ENCODE measurements at places on chromosomes 7 and 10.

DNA sequence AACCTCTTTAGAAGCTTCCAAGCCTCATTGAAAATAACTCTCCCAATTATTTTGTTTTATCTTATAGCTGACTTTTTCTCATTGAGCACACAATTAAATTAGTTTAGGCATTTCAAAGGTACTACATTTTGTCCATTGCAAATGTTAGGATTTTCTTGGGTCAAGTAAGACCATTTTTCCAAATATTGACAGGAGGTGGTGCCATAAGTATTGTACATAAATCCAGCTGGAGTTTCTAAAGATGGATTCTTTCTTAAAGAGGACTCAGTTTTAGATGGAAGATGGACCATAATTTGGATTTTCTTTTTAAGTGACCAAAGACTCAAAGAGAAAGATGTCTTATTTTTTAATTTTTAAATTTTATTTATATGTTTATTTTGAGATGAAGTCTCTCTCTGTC is 12.3 kb upstream of the OPN4 start:
- no peak for DNase-seq

DNA sequence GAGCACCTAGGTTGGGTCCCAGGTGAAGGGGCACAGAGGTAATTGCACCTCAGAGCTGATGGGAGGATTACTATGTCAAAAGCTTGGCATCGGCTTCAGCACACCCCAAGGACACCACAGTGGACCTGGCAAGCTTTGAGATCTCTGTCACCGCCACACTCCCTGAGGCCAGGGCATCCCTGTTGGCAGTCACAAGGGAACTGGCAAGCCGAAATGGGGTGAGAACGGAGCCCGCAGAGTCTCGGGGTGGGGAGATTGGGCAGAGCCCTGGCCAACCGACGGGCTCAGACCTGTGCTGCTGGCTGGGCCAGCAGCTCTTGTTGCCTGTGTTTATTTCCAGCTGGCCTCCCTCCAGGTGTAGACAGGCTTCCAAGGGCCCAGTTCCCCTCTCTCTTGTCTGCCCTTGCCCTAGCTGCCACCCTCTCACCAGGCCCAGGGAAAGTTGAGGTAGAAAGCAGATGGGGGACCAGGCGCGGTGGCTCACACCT is 2.5 kb downstream of the HSPB1 start:
- no peak for DNase-seq

DNA sequence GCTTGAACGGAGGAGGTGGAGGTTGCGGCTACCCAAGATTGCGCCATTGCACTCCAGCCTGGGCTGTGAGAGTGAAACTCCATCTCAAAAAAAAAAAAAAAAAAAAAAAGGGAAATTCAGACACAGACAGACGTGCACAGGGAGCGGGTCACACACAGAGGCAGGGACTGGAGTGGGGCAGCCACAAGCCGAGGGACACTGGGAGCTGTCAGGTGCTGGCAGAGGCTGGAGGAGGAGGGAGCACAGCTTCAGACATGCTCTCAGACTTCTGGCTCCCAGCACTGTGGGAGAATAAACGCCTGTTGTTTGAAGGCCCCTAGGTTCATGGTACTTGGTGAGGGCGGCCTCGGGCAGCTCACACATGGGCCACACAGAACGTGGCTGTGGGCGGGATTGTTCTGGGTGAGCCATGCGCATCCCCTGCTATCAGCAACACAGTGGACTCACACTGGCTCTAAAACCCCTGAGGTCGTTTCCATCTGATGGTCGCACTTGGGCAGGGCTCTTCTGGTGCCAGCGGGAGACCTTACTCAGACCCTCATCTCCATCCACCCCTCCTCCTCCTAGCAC is 375.9 kb downstream of the DNAJB6 start:
- no peak for DNase-seq

GRCh38 chr10:74419491-74419951 is 268.5 kb downstream of the ADK start:
- no peak for DNase-seq

DNA sequence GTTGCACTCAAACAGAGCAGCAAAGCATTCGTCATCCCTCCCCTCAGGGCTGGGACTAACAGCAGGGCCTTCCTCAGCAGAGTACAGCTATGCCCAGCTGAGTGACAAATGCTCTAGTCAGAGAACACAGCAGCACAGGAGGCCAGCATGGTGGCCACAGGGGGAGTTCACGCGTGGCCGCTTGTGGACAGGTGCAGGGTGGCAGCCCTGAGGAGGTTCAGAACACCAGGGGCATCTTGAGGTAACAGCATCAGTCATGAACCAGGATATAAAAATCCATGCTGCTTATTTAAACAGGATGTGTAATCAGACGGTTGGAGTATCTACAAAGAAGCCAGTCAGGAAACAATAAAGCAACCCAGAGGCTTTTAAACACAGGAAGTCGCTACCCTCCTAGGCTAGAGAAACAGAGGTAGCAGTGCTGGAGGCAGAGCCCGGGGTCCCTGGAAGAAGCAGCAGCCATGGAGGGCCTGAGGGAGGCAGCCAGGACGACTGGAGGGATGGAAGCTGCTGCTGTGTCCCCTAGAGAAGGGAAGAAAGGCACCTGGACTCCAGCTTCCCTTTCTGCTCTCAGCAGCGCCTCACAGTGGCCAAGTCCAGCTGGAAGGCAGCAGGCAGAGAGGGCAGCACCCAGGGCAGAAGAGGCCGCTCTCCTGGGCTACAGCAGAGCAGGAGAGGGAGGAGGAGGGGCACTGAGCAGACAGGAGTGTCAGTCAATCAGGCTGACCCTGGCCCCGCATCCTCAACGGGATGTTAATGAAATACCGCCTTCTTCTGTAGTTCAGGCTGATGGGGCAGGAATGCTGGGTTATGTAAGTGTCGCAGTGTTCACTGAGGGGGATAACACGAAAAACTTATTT is 70.8 kb upstream of the UCN3 start:
- DNase-seq, result no peak
